ENCODE measurements at places on chromosomes 2 and 18.

- DNase-seq = no peak
These were observed 21.4 kb upstream of the KCNS3 start for GRCh38 chr2:17857021-17857420.

- DNase-seq = peak; percentile 22
These were observed 667 bp downstream of the TRIB2 start for GRCh38 chr2:12717191-12718014.

- DNase-seq = no peak
These were observed 306.7 kb downstream of the PIK3C3 start for GRCh38 chr18:42261731-42262130.

DNA sequence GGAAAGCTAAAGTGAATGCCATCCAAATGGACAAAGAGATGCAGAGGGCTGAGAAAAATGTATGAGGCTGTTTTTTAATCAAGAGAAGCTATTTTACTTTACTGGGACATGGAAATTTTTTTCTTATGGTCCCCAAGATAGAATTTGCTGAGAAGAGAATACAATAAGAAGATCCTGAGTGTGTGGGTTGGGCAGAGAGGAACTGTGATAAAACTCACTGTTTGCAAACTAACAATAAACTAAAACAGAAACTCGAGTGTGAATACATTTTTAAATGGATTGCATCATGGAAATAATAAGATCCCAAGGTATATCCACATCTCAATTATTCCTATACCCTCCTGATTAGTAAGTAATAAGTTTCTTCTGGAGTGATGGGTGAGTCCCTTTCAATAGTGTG, 4.4 kb downstream of the NEB start:
- no peak for DNase-seq

DNA sequence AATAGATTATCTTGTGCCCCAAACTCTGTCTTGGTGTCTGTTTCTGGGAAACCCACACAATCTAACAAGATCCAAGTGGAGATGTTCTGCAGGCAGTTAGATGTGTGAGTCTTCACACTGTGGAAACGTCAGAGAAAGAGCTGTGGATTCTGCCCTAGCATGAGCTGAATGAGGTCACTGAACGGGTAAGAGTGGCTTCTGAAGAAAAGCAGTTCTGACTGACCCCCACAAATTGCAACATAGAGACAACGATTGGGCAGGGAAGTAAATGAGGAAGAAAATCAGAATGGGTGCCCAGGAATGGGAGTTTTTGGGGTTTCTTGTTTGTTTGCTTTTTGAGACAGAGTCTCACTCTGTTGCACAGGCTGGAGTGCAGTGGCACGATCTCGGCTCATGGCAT, 12.9 kb upstream of the RPL37A start:
- DNase-seq = no peak

DNA sequence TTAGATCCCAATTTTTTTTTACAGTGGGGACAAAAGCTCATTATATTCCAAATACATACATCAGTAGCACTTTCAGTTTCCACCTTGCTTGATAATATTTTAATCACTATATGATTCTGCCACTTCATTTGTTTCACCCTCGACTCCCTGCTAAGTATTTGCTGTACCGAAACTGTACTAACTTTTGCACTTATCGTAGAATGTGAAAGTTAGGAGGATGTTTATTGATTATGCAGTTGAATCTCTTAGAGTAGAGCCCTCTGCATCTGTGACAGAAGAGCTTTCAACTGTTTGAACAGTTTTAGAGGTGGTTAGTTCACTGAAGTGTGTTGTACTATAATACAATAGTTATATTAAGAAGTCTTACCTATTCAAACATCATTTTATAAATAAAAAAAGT, 20.8 kb downstream of the NCOA1 start:
- no peak for DNase-seq

DNA sequence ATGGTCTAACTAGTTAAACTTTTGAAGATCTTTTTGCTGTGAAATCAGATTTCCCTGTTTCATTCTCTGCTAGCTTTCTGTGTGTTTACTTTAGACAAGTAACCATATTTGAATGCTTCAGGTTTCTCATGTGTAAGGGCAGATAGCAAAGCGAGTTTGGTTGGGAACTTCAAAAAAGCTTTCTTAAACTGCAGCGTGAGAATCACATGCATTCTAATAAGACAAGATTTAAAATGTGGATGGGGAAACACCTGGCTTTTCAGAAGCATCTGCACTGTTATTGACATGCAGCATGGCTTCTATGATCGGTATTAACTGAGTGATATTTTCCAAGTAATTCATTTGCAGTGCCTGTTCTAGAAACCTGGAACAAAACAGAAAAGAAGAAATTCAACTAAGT, 119.3 kb downstream of the ABCA12 start:
- no peak for DNase-seq

DNA sequence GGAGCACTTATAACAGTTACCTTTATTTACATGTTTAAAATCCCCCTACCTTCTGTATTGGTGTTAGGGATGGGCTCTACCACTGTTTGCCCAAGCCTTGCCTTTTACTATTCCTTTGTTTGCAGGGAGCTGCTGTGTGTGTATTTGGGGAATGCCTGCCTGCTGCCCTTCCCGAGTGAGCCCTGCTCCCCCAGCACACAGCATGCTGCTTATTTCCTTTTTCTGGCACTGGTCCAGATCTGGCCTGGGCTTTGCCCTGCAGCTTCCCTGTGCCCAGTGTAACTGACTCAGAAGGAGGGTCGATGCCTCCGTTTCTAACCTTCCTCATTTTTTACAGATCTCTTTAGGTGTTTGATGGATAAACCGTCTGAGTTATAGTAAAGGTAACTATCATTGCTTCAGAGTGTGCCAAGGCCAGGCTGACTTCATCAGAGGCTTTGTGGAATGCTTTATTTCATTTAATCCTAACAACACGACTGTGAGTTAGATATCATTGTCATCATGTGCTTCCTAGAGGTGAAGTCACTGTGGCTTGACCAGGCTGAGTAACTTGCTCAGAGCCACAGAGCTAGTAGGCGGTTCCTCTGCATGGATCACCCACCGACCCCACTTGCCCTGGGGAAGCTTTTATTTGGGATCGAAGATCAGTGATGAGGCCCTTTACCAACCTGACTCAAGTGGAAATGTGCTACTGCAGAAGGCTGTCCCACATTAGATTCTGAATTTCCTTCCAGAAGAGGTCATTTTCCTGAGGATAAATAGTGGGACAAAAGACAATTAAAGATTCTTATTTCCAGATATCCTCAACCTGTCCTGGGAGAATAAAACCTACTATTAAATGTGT, 238.8 kb downstream of the ZNF407 start:
- peak; percentile 84 for DNase-seq

GRCh38 chr2:228771774-228772173, 499.3 kb downstream of the PID1 start:
- no peak for DNase-seq

GRCh38 chr2:233385489-233386044, 31.3 kb downstream of the DGKD start:
- DNase-seq = no peak

DNA sequence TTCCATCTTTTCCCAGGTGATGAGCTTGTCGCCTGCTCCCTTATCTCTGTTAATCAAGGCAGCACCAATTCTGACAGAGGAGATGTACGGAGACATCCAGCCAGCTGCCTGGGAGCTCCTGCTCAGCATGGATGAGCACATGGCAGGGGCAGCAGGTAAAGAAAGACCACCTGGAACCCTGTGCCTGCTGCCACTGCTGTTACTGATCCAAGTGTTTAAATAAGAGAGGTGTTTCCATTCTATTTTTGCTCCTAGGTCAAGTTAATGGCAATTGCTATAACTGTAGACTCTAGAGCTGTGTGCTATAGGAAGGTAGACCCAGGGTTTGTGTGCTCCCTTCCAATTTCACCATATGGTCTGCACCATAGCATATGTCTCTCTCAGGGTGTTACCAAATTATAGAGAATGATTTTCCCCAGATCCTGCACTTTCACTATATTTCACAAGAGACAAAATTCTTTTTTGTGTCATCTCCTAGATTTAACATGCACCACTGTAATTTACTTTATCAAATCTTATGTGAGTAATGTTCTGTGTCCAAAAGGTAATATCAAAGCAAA, 88.6 kb upstream of the RPE start:
- no peak for DNase-seq

GRCh38 chr18:4817665-4818064, 362.6 kb upstream of the DLGAP1 start:
- DNase-seq = no peak

- DNase-seq = no peak
These were observed 4.4 kb downstream of the CCL20 start for GRCh38 chr2:227817850-227818674.

GRCh38 chr18:5462227-5462626, 81.6 kb downstream of the EPB41L3 start:
- no peak for DNase-seq

DNA sequence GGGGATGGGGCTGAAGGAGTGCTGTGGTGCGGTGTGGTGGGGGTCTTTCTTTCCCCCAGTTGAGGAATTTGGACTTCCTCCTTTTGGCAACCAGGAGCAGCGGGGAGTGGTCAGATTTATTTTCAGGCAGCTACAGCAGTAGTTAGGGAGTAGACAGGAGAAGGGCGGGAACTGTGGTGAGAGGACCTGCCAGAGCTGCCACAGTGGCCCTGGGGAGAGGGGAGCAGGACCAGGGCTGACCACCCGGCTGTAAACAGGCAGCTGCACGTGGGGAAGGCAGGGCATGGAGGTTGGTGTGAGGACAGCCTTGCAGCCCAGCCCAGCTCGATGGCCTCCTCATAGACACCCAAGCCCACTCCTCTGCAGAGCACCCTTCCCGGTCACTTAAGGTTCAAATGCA, 197.2 kb downstream of the GLI2 start:
- DNase-seq = no peak

- no peak for DNase-seq
These were observed 725 bp downstream of the FBXO48 start for GRCh38 chr2:68466361-68466777.

DNA sequence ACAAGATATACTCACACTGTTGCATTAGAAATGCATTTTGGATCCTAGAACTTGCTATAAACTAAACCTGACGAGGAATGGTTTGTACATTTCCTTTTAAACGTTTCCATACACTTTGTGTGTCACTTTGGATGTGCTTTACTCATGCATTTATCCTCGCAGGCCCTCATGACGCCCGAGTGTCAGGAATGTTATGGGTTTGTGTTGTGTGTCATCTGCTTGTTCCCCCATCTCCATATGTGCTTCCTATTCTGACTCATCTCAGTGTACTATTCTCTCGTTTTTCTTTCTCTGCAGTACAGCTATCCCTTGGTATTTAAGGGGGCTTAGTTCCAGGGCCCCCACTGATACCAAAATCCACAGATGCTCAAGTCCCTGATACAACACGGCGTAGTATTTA, 121.5 kb upstream of the RASGRP3 start:
- no peak for DNase-seq

DNA sequence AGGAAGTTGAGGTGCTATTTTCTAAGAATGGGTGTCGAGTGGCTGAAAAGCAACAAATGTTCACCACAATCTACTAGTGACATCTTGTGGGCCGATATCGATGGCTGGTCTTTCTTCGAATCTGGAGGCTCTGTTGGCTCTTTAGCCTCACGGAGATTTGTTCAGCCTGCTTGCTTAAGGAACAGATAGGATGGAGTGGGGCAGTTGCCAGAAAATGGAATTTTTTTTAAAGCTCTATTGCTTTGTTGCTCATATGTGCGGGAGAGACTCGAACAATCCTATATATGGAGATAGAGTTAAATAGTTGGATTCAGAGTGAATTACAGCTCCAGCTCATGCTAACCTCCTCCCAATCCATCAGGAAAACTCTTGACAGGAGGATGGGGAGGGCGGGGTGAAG, 70.9 kb upstream of the LYPD6B start:
- DNase-seq = no peak

DNA sequence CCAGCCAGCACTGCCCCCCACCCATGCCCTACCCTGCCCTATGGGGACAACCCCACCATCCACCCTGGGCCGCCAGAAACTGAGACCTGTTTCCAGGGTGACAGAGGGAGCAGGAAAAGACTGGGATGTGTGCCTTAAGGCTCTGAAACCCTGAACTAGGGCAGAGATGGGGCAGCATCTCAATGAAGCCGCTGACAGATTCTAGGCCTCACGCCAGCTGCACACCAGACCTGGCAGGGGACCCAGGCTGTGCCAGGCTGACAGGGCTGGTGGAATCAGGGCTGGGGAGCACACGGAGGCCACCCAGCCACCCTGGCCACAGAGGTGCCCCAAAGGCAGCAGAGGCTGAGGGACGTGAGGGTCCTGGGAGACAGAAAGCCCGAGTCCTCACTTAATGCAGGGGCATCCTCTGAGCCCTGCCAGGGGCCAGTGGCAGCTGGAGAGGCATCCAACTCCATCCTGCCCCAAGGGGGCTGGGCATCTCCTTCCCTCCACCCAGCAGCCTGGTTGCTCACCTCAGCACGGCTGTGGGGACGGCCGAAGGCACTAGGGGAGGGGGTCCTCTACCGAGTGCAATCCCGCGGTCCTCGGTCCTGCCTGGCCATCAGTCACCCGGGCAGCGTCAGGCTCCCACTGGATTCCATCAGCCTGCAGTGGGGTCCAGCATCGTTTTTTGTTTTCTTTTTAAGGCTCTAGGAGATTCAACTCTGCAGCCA, 169.2 kb downstream of the ZFP36L2 start:
- peak; percentile 52 for DNase-seq

GRCh38 chr2:240876475-240877251, 8.0 kb downstream of the AGXT start:
- DNase-seq = no peak

DNA sequence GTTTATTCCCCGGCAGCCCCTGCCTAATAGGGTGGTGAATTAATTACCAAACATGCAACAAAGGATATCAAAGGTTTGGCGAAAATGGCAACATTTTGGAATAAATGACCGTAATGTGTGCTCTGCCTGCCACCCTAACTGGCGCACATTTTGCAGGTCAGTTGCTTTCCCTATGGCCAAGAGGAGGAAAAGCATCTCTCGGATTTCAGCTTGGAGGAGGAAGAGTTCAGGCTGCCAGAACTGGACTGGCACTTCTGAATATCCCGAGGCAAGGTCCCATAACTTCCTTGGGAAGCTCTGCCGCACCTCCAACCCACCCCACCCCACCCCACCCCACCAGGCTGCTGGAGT, 37.1 kb downstream of the SLC25A52 start:
- DNase-seq = no peak

DNA sequence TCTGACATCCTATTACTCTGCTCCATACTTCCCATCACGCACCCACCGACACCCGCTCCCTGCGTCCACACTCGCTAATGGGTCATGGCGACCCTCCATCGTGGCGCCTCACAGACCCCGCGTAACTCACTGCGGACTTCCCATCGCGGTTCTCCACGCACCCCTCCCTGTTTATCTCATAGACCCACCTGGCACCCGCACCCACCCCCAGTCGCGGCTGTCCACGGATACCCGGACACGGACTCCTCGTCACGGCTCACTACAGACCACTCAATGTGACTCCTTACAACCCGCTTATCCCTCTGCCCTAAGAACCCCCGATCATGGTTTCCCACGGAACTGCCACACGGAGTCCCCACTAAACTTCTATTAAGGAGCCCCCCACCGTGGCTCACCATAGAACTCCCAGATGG, 458 bp downstream of the CXXC1 start:
- no peak for DNase-seq

DNA sequence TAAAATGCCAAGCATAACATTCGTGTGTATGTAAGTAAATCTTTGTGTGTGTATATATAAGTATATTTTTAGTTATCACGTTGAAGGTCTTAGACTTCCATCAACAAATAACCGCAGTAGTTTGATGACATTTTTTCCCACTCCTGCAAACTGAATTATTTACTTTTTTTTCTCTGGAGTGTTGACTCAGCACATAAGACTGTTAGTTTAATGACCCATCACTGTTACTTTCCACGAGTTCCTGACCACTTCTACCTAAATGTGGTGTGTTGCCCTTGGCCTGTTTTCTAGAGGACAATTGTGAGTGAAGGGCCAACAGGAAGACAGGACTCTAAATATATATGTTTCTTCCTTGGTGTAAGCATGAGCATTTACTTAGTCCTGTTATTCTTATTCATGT, 71.3 kb upstream of the TXNDC2 start:
- no peak for DNase-seq

Data from NCI-H1092 (cell line).